Mucosa of descending colon (tissue), 3 donors: ENCODE measurements at places on chromosomes 4 and X. TPM values are rescaled to one million over a fixed set of nuclear protein-coding genes. Genes with fewer than 3 reads are reported as not detected.

GRCh38 chr4:161893566-161893965 is 270.2 kb downstream of the FSTL5 start:
- DNase-seq = no peak

Gene POLA1
- 12.5 TPM for total RNA-seq

DNA sequence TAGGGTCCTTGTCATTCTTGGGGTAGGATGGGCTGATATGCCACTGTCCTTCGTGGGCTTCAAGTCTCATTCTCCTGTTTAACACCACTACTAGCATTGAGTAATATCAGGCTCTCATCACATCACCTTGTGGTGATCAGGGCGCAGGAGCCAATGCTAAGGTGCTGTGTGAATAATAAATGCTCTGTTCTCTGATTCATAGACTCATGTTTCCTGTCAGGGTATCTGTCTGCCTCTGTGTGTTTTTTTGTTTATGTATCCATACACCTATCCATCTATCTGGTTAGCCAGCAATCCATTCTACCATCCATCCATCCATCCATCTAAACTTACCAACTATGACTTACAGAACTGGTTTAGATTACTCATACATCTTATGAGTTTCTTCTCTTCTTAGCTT is 525.1 kb upstream of the ATOH1 start:
- no peak for DNase-seq

DNA sequence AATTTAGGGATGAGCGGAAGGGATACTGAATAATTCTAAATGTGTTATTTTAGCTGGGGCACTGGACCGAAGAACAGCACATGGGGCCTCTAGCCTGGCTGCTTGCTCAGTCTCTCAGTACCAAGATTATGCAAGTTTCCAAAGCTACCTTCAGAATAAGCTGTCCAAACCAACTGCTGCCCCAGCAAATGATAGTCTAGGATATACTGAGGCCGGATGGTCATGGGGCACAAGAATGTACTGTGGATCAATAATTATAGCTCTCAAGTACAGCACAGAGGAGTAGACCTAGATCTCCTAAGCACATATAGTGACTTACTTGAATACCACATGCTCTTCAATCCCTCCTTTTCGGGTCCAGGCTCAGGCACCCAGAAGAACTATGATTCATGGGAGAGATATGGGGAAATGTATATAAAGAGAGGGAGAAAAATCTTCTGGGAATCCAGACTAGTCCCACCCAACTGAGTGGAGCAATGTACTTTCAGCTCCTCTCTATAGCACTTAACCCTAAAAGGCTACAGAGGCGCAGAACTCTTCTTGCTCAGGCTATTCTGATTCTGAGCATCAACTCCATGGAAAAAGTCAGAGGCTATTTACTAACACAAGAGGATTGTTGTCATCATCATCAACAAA is 160.3 kb upstream of the GPC4 start:
- DNase-seq = no peak

Gene GAGE2A
- total RNA-seq = not detected

Gene MOSPD2
- total RNA-seq = 14.4 TPM
